NCI-H1105 treated with DMSO at 0.1 percent for 48 hours (cell line): ENCODE measurements at places on chromosomes 3 and 15.
A peak's percentile ranks its signal among the peaks of the same experiment; 100 is the strongest.

DNA sequence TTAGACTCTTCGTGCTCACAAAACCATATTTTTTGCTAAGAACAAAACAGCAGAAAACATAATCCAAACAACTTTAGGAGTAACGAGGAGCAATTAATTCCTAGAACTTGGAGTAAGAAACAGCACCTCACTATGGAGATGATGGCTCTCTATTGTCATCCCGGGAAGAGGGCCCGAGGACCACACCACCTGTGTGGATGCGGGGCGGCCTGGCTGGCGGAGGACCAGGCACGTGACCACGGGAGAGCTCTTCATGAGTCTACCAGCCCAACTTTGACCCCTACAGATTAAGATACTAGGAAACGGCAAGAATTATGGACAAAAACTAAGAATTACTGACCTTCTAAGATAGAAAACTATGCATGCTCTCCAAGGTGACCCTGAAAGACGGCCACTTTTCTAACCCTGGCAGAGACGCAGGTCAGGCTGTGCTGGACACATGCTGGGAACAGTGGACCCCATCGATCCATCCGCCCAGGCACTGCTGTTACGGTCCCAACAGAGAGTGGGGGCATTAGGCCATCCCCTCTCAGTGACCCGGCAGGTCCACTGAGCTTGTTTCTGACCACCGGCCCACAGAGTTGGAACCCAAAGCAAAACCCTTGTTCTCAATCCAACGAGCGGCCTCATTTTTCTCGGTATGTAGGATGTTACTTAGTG, 13.1 kb upstream of the OCA2 start:
- DNase-seq = no peak

DNA sequence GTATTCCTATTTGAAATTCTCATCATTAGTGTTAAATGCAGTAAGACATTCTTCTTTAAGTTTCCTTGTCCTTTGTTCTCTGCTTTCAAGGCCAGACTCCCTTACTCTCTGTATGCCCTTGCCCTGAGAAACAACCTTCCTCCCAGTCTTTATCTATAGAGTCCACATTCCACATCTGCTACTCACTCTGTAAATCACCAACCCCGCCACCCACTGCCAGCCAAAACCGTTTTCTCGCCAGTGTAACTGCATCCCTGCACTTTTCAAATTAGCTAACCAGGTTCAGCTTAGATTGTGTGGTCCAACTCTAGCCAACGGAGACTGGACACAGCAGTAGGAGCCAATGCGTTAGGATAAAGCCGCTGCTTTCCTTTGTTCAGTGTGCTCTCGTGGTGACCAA, 402.4 kb upstream of the PDZRN3 start:
- no peak for DNase-seq

DNA sequence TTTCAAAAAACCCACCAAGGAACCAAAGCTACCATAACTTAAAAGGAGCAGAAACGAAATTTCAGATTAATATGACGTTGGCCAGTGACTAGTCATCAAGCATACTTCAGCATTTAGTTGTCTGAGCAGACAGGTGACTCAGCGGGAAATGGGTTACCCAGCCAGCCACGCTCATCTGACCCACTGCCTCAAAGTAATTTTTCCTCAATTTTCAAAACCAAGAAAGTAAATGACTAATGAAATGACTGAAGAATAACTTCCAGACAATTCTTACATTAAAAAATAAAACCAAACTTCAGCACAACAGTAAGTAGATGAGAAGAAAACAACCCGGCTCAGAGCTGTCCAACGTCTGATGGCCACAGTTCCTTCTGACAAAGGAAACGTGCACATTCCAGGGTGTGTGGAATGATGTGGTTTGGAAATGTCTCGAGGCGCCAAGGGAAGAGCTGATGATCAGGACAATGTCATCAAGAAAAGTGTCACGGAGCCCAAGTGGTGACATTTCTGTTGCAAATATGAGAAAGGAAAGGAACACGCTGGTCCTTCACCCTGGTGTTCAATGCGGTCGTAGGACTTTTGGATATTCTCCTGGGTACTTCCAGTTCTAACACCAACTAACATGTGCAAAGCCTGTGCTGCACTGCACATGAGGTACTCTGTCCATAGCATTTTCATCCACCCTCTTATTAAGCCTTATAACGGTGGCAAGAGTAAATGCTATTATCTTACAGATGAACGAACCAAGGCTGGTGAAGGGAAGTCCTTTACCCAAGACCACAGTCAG, 79.1 kb downstream of the FOXP1 start:
- no peak for DNase-seq

- DNase-seq = no peak
Measured at GRCh38 chr15:96553006-96553405, 222.5 kb downstream of the NR2F2 start.

DNA sequence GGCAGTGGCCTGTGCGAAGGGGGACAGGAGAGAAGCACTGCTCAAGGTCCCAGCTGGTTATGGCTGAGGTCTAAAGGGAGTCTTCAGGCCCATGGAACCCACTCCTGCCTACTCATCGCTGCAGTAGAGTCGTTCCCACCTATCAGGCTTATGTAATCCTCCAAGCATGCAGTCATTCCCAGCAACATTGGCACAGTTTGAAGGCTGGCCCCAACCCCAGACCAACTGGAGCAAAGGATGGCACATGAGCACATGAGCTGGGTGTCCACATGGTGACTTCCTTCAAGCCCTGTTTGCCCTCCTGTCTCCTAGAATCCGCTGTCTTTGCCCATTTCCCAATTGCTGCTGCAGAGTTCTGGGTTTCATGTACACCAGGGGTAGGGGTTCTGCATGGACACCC, 60.5 kb upstream of the FGD5 start:
- no peak for DNase-seq

DNA sequence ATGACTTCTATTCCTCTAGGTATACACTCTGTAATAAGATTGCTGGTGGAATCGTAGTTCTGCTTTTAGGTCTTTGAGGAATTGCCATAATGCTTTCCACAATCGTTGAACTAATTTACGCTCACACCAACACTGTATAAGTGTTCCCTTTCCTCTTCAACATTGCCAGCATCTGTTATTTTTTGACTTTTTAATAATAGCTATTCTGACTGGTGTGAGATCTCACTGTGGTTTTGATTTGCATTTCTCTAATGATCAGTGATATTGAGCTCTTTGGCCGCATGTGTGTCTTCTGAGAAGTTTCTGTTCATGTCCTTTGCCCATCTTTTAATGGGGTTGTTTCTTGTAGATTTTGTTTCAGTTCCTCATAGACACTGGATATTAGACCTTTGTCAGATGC, 12.8 kb downstream of the NXPE3 start:
- no peak for DNase-seq

DNA sequence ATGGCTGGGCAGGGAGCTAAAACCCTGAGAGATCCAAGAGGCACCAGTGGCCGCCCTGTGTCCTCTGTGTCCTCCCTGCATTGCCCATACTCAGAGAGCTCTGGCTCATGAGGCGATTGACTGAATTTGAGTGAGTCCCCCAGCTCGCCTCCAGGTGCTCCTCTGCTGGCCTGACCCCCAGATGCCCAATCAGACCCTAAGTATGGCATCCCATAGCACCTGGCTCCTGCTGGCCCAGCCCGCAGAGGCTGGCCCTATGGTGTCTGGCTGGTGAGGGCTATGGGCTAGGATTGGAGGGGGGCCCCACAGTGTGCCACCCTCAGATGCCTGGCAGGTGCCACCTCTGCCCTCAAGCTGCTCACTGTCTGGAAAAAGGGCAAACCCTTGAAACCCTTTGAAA, 1.6 kb upstream of the TKT start:
- no peak for DNase-seq

DNA sequence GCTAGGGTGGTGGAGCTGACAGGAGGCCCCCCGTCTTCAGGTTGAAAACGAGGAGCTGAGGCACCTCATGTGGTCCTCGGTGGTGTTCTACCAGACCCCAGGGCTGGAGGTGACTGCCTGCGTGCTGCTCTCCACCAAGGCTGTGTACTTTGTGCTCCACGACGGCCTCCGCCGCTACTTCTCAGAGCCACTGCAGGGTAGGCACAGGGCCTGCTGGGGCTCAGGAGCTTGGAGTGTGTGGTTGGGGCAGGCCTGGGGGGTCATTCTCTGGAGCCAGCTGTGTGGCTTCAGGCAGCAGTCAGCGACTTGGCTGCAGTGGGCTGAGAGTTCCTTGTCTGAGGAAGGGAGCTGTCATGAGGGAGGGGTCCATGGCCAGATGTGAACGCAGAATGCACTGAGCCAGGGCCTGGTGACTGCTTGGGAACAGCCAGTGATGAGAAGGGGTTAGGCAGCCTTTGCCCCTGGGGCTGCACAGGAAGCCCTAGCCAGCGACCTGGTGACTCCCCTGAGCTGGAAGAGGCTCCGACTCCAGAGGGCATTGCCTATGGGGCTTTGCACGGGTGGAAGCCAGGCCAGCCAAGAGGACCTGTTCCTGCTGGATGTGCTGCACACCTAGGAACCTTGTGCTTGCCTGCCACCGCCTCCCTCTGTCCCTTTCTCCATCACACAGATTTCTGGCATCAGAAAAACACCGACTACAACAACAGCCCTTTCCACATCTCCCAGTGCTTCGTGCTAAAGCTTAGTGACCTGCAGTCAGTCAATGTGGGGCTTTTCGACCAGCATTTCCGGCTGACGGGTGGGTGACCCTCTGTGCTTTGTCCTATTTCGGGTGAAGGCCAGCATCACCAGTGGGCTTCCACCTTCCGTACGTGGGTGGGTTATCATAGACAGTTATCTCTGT, 4.9 kb upstream of the STAB1 start:
- no peak for DNase-seq

DNA sequence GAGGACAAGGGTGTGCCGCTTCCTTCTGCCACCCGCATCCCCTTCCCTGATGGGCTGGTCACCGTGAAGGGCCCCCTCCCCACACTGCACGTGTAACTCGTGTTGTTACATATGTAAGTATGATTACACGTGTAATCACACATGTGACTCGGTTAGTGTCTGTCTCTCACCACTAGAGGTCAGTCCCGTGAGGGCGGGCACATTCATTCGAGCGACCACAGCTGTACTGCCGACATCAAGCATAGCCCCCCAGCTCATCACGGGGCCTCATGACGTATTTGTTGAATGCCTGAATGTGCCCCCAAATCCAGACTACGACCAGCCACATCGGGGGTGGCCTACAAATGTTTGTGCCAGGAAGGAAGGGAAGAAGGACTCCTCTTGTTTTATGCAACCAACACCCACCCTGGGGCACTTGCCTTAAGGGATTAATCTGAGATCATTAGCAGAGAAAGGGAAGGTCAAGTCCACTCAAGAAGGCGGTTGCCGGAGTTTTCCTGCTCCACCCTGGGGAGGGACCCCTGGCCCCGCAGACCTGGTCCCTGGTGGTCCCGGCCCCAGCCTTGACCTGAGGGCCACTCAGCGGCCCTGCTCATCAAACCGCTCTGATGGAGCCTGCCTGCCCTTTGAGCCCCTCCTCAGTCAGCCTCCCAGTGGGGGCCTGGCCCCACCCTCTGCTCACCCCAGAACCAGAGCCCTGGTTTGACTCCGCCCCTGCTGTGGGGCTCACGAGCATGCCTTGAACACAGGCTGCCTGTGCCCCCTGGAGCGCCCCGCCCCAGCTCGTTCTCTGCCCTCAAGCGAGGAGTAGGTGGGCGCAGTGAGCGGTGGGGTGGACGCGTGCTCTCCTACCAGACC, 52.8 kb downstream of the RGMA start:
- DNase-seq = peak; percentile 16

DNA sequence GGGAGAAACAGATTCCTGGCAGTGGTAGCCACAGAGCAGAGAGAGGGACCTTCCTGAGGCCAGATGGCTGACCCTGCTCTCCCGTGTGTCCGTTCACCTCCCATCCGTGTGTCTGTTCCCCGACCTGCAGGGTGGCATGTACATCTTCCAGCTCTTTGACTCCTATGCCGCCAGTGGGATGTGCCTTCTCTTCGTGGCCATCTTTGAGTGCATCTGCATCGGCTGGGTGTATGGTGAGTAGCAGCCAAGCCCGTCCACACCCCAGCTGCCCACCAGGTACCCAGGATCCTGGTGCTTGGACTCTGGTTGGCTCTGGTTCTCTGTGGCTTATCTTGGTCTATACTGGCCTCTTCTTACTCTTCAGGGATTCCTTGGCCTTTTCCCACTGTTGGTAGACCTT, 59.5 kb upstream of the SLC6A1 start:
- no peak for DNase-seq

DNA sequence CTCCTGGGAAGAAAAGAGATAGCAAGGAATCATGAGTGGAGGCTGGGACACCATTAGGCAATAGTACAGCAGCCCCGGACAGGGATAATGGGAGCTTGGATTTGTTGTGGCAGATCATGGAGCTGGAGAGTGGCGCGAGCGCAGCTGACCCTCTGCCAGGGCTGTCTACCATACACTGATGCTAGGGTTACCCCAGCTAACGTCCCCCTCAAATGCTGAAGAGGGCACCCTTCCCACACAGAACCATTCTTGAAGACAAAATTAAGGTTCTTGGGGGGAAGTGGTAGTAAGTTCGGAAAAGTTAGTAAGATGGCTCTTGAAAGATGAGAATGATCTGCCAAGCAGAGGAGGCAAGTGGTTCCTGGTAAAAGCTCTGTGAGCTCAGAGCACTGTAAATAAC, 61.1 kb downstream of the ST3GAL6 start:
- DNase-seq = no peak

DNA sequence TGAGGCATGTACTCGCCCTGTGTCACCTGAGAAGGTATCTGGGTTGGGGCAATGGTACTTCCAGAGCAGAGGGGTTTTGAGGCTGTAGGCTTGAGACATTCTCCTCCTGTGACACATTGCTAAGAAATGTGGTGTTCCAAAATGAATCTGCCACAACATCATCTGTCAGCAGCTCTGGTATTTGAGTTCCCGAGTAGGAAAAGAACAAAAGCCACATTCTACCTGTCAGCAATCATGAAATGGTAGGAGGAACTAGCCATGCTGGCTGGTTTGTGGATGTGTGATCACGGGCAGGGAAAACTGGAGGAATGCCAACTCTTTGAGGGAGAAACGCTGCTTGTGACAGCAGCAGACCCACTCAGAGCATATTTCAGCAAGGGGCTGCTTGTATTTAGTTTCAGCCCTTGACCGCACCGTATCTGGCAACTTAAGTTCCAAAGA, 579.4 kb upstream of the TBL1XR1 start:
- DNase-seq = peak; percentile 72

DNA sequence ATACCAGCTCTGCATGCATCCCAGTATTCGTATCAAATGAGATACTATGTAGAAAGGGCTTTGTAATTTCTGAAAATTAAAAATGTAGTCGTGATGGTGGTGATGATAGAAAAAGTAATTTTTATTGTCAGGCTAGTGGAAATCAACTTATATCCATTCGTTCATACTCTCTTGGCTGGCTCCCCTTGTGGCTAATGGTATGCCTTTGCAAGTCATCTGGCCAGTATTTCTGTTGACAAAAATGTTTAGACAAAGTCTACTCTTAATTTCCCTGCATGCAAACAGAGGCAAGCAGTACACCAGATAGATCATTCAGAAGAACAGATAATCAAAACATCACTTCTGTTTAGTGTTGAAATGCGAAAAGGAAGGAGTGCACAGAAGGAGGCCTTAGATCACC, 49.6 kb upstream of the DUT start:
- DNase-seq = no peak

GRCh38 chr3:111726788-111727305, 131.7 kb upstream of the ZBED2 start:
- no peak for DNase-seq

DNA sequence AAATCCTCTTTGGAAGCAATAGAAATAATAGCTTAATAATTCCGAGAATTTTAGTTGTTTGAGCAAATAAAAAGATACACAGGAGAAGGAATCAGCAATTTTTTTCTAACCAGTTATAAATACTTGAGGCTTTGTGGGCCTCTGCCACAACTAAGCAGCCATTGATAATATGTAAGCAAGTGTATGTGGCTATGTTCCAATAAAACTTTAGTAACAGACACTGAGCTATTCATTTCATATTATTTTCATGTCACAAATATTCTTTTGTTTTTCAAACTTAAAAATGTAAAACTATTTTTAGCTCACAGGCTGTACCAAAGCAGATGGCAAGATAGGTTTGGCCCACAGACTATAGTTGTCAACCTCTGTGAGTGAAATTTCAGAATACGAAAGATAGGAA, 85.7 kb downstream of the MSL2 start:
- no peak for DNase-seq
